ENCODE measurements at places on chromosomes 3 and 15.

DNA sequence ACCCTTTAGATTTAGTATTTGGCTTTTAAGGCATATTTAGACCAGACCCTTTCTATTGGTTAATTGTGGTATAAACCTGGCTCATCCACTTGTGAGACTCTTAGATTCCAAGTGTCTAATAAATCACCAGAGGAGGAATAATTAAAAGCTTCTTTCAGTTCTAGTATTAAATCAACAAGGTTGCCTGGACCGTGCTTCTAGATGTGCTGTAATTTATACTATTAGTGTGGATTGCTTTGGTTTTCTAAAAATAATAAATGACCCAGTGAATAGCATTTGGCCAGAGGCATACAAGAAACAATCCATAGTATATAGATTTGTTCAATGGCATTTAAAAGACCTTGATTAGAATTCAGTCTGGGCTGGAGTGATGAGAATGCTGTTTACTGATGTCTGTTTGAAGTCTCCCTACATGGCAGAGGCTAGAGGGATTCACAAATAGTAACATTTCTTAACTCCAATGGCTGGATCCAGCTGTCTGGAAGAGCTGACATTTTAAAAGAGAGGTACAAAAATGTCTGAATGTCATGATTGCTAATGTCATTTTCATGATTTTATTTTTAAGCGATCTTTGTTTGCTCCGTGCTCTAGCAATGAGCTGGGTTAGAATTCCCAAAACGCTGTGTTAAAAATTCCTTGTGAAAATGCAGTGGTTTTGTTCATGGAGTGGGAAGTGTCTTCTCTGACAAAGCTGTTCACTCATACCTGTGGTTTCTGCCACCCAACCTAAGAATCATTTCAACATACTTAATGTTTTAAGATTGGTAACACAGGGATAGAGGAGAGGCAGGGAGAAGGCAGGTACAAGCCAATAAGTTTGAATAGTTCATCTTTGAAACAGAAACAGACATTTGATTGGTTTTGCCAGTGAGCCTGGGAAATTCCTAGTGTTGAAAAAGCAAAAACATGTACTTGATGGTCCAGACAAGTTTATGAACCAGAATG, 89.9 kb downstream of the RBMS3 start:
- no peak overlapping the region for H3K27ac ChIP-seq
- H3K4me3 ChIP-seq, result no peak overlapping the region

DNA sequence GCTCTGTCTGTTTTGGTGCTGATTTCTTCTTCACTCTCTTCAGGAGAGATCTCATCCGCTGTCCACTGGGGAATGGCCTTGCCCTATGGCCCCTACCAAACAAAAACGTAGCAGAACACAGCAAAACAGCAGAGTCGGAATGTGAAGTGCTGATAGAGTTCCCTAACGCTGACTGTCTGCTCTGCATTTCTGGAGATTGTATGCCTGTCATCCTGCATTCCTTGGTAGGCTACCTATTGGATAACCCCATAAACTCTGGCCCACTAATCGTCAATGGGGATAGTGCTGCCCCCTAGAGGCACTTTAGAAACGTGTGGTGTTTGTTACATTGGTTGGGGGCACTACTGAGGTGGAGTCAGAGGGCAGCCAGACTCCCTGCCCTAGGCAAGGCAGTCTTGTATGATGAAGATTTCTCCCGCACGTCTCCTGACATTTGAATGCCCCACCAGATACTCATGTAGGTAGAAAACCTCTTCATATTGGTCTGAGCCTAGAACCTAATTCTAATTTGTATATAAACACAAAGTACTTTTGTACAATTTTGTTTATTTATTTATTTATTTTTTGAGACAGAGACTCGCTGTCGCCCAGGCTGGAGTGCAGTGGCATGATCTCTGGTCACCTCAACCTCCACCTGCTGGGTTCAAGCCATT, 15.6 kb upstream of the MAGEF1 start:
- no peaks in the 10 kb centered on the region for H3K4me1 ChIP-seq
- peak; percentile 39 for DNase-seq

DNA sequence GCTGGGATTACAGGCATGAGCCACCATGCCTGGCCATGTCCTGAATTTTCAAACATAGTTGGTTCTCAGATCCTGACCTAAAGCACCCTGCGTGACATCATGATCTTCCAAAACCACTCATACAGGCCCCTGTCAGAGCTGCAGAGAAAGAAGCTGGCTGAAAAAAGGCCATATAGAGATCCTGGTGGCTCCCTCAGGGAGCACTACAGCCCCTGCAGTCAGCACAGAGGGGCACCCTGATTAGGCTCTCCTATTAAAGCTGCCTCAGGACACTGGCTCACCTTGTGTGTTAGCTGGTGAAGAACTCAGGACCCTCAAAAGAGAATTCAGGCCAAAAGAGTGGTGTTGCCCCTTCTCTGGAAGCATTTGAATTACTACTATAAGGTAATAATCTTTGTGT, 249.7 kb upstream of the MCTP2 start:
- H3K27ac ChIP-seq, result no peak overlapping the region
- H3K4me3 ChIP-seq, result no peak overlapping the region
- peaks cover 7% of the 10 kb centered on the region for H3K27me3 ChIP-seq
- no peak for DNase-seq
- H3K36me3 ChIP-seq, result no peaks in the 10 kb centered on the region

DNA sequence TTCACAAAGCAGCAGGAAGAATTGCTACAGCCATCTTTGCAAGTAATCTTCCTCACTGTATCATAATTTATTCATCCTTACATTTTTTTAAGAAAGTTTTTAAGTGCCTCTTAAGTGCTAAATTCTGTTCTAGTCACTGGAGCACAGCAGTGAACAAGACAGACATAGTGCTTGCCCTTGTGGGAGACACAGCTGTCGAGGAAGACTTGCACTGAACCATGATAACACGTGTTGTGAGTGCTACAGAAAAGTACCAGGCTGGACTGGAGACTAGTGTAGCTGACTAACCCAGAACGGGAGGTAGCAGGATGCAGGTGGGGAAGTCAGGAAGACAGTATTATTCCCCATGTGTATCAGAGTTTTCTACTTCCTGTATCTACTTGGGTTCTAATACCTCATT, 300.6 kb downstream of the TBL1XR1 start:
- no peaks in the 10 kb centered on the region for H3K36me3 ChIP-seq
- no peak for DNase-seq
- peaks cover 2% of the 10 kb centered on the region for H3K4me1 ChIP-seq

DNA sequence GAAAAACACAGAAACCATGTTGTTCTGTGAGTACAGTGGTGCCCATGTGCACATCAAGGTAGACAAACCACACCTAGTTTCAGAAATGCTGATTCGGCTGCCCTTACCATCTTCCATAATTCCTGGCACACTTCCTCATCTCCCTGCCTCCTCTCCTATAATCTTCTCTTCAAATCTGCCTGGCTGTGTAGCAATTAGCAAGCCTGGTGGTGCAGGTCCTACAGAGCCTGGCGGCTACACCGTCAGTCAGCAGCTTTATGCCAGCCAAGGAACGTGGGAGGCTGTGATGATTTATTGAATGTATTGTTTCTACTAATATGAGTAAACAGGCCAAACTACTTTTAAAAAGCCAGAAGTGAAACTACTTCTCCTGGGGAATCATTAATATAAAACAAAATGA, 106.8 kb downstream of the SEMA6D start:
- no peaks in the 10 kb centered on the region for H3K36me3 ChIP-seq
- no peak for DNase-seq
- H3K27me3 ChIP-seq, result peaks cover 2% of the 10 kb centered on the region
- no peak overlapping the region for H3K4me3 ChIP-seq
- peaks cover 2% of the 10 kb centered on the region for H3K4me1 ChIP-seq

DNA sequence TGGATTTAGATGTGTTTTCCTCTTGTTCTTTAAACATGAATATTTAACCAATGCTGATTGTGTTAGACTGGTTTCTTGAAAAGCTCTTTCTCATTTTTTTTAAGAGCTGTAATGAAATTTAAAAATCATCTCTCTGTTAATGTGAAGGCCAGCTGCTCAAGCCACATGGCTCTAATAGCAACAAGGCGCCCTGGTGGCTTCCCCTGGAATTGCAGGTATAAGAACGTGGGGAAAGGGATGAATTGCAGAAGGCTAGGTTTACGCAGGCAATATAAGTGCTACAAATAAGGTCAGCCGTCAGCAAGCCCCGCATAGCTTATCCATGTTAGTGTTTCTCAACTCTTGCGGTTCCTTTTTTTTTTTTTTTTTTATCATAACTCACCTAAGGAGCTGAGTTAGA, 108.5 kb downstream of the SAMMSON start:
- H3K27me3 ChIP-seq, result peaks cover 3% of the 10 kb centered on the region
- no peak overlapping the region for H3K27ac ChIP-seq
- no peak overlapping the region for H3K4me3 ChIP-seq
- H3K4me1 ChIP-seq, result no peaks in the 10 kb centered on the region
- no peaks in the 10 kb centered on the region for H3K36me3 ChIP-seq

- H3K4me3 ChIP-seq, result no peak overlapping the region
- peaks cover 1% of the 10 kb centered on the region for H3K27me3 ChIP-seq
- no peak overlapping the region for H3K27ac ChIP-seq
- no peak for DNase-seq
Measured at GRCh38 chr3:140711390-140712035, 33.6 kb downstream of the TRIM42 start.

GRCh38 chr3:15918988-15919387, 121.2 kb upstream of the ANKRD28 start:
- peaks cover under 1% of the 10 kb centered on the region for H3K27me3 ChIP-seq
- H3K36me3 ChIP-seq, result no peaks in the 10 kb centered on the region
- H3K27ac ChIP-seq, result no peak overlapping the region

DNA sequence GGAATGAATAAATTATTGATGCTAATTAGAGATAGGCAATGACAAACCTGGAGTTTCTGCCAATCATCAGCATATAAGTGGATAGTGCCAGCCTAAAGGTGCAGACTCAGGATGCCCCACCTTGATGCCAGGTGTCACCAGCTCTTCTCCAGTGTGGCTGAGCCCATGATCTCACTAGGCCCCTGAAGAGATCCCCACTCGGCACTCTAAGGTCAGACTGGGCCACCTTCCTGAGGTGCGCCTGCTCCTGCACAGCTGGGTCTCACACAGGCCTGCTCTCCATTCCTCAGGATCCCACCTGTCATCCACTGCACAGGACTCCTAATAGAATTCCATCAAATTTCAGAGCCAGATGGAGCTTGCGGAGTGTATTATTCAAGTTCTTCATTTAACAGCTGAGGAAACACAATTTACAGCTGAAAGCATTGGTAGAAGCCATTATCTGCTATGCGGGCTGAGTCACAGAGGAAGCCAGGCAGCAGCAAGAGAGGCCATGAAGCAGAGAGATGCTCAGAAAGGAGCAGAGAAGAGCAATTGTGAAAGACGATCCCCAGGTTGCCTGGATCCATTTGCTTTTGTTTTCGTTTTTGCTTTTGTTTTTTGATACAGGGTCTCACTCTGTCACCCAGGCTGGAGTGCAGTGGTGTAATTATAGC, 25.1 kb upstream of the FSTL1 start:
- H3K36me3 ChIP-seq, result no peaks in the 10 kb centered on the region
- no peak overlapping the region for H3K4me3 ChIP-seq
- DNase-seq, result no peak
- H3K4me1 ChIP-seq, result no peaks in the 10 kb centered on the region
- no peak overlapping the region for H3K27ac ChIP-seq

GRCh38 chr3:65564483-65564882, 474.2 kb downstream of the MAGI1 start:
- H3K27me3 ChIP-seq, result no peaks in the 10 kb centered on the region
- H3K4me3 ChIP-seq, result no peak overlapping the region
- no peak for DNase-seq
- H3K4me1 ChIP-seq, result no peaks in the 10 kb centered on the region
- no peak overlapping the region for H3K27ac ChIP-seq

GRCh38 chr3:66342717-66343356, 122.0 kb downstream of the SLC25A26 start:
- no peak overlapping the region for H3K4me3 ChIP-seq
- H3K27ac ChIP-seq, result no peak overlapping the region
- H3K4me1 ChIP-seq, result peaks cover 9% of the 10 kb centered on the region
- no peaks in the 10 kb centered on the region for H3K27me3 ChIP-seq
- peaks cover 25% of the 10 kb centered on the region for H3K36me3 ChIP-seq
- DNase-seq, result no peak

DNA sequence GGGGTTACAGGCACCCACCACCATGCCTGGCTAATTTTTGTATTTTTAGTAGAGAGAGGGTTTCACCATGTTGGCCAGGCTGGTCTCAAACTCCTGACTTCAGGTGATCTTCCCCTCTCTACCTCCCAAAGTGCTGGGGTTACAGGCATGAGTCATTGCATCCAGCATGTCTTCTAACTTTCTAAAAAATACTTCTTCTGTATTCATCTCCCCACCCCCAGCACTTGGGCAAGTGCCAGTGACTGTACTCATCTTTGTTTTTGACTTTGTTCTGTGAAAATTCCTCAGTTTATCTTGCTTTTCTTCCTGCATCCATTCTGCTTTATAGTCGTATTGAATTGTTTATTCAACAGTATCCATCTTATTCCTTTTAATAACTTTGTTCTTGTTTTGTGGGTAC, 47.6 kb downstream of the ARIH1 start:
- no peak for DNase-seq
- H3K4me1 ChIP-seq, result peaks cover 11% of the 10 kb centered on the region
- H3K4me3 ChIP-seq, result no peak overlapping the region
- no peaks in the 10 kb centered on the region for H3K27me3 ChIP-seq
- peaks cover 19% of the 10 kb centered on the region for H3K36me3 ChIP-seq

DNA sequence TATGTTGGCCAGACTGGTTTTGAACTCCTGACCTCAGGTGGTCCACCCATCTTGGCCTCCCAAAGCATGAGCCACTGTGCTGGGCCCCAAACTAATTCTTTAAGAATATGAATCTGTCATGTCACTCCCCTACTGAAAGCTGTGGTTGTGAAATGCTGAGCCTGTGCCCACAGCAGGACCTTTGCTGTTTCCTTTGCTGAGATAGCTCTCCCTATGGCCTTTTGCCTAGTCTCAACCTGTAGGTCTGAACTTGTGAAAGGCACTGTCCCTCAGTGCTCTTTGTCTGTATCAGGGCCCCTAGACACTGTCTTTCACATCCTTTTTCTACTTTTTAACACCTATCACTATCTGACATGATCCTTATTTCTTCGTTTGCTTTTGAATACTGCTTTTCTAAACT, 62.7 kb upstream of the CCR4 start:
- no peaks in the 10 kb centered on the region for H3K36me3 ChIP-seq
- no peak overlapping the region for H3K4me3 ChIP-seq
- no peak for DNase-seq
- no peaks in the 10 kb centered on the region for H3K4me1 ChIP-seq
- H3K27ac ChIP-seq, result no peak overlapping the region

GRCh38 chr15:64045101-64045435, 1.2 kb downstream of the DAPK2 start:
- peaks cover under 1% of the 10 kb centered on the region for H3K36me3 ChIP-seq
- H3K4me3 ChIP-seq, result peak overlapping the region; percentile 74
- peaks cover 36% of the 10 kb centered on the region for H3K4me1 ChIP-seq
- no peaks in the 10 kb centered on the region for H3K27me3 ChIP-seq
- DNase-seq, result no peak

- peaks cover 7% of the 10 kb centered on the region for H3K4me1 ChIP-seq
- H3K27ac ChIP-seq, result no peak overlapping the region
Measured at GRCh38 chr3:123547881-123548519, 36.9 kb downstream of the HACD2 start.

Measured in memory B cell (primary cell).